ENCODE measurements at places on chromosomes 12 and 14.

DNA sequence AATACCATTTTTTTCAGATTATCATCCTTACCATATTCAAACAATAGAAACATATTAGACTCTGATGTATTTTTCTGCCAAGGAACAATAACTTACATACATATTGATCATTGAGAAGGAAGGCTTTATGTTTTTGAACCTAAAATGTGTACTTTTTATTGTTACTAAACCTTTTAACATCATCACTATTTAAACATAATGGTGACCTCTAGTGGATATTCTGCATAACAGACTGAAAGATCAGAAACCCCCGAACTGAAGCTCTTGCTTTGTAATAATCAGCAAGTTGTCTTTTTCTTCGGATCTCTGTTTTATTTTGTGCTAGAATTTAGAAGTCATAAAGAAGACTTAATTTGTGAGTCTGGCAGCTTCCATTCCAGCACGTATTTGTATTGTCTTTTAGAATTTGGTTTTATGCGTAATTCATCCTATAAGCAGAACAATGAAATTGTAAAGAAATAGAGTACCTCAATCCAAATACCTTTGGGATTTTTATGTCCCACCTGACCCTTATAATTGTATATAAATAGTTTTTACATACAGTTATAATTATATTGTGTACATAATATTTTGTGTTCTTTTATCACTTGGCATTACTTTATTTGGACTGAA is 125.9 kb upstream of the ATF1 start:
- DNase-seq, result no peak

GRCh38 chr14:51568366-51568765 is 83.3 kb upstream of the FRMD6 start:
- no peak for DNase-seq

- DNase-seq, result peak; percentile 54
These were observed 11.1 kb upstream of the DPF3 start for GRCh38 chr14:72904840-72905561.

- no peak for DNase-seq
These were observed at the start of gene ATL1 for GRCh38 chr14:50559990-50560930. ATL1 (plus strand) TSS chr14:50560145; CDS start chr14:50560266, 121 bp downstream.

DNA sequence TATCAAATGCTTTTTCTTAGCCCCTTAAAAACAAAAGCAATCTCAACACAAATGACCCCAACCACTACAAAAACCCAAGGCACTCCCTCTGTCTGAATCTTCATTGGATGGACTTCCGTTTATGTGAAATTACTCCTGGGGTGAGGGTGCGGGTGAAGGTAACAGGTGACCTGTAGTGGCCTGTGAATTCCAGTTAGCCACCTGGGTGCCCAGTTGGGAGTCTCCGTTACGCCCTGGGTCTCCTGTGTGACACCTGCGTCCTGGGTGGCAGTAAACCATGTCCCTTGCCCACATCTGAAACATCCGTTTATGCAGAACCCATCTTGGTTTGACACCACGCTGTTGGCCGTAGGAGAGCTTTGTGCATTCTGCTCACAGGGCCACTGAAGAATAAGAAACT is 62.6 kb downstream of the CCDC92 start:
- DNase-seq, result no peak

- DNase-seq, result no peak
These were observed 86.2 kb upstream of the PPM1H start for GRCh38 chr12:63021116-63021515.

DNA sequence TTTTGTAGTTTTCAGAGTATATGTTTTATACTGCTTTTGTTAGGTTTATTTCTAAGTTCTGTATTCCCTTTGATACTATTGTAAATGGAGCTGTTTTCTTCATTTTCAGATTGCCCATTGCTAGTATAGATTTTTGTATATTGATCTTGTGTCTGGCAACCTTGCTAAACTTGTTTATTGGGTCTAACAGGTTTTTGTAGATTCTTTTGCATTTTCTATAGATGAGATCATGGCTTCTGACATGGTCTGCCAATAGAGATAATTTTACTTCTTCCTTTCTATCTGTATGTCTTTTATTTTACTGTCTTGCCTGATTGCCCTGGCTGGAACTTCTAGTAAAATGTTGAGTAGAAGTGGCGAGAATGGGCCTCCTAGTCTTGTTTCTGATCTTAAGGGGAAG is 40.3 kb downstream of the ANKRD9 start:
- no peak for DNase-seq

DNA sequence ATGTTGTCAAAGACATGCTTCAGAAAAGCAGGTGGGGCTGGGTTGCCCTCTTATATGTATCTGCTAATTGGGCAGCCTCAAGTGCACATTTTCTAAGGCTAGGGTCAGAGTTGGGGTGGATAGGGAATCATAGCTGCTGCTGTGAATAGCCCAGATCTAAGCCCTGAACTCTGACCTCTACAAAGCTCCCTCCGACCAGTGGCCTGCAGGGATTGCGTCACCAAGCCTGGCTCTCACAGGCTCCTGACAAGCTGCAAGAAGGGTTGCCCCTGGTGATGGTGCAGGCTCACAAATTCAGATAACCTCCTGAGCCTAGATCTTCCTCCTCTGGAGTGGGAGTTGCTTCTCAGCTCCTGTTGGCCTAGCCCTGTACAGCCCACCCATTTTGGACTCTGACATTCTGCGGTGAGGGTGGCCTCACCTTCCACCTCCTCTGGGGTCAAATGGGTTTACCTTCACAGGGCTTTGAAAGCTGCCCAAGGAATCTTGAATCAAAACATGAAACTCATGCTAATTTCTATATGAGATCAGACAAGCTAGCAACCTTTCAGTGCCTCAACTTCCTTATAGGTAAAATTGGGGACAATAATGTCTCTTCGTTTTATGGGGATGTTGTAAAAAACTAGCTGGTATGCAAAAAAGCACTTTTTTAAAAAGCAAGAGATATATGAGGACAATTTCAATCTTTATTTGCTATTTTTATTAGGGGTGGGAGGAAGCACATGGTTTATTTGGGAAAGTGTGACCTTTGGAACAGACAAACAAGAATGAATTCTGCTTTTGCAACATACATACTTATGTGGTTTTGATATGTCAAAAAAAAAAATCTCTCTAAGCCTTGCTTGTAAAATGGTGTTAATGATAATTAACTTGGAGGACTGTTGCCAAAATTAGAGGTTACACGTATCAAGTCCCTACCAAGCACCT is 4.9 kb upstream of the SUSD6 start:
- DNase-seq, result no peak
